ENCODE measurements at places on chromosomes 2 and 18.

- no peak for DNase-seq
Observed at GRCh38 chr2:102592601-102593000, 26.8 kb upstream of the SLC9A2 start.

GRCh38 chr18:58666176-58666575 lies 5.1 kb upstream of the MALT1 start:
- DNase-seq: no peak

GRCh38 chr2:171669121-171669520 lies 18.1 kb upstream of the DYNC1I2 start:
- no peak for DNase-seq

GRCh38 chr18:36476433-36476832 lies 178.9 kb downstream of the FHOD3 start:
- DNase-seq: no peak

DNA sequence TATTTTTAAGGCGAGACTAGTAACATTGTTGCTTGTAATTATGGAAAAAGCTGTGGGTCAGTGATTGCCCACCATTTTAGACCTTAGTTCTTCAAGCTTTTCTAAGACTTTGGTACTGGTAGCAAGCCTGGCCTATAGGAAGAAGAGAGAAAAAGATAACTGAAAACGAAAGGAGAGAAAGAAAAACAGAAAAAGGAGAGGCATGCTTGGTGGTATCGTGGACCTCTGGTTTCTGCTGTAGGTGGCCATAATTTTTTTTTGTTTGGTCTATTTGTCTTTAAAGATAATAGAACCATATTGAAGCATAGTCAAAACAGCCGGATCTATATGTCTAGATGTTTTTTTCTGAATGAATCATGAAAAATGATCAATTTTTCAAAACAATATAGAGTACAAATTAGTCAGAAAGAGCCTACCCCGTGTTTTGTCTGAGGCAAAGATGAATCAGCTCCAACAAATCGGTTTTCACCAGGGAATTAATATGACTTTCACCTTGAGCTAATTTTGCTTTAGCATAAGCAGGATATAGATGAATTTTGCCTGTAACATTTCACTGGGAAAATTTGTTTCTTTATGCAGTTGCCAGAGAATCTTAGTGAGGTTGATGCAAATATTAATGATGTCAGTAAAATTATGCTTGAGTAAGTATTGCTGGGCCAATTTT lies 45.7 kb downstream of the CCDC85A start:
- no peak for DNase-seq

GRCh38 chr18:66346833-66347588 lies 256.9 kb downstream of the CDH19 start:
- DNase-seq: no peak

DNA sequence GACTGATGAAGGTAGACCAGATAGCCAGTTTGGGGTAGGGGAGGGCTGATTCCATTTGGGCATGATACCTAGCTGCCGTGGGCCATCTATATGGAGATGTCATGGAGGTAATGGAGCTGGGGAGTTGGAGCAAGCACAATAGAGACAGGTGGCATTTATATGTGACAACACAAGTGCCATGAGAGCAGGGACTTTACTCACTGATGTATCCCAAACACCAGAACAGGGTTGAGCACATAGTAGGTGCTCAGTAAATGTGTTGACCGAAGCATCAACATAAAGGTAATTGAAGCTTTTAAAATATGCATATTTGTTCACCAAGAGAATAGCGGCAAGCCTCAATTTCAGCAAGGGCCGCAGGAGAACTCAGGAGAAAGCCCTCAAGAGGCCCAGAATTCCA lies 15.0 kb downstream of the SLC30A3 start:
- DNase-seq: no peak

DNA sequence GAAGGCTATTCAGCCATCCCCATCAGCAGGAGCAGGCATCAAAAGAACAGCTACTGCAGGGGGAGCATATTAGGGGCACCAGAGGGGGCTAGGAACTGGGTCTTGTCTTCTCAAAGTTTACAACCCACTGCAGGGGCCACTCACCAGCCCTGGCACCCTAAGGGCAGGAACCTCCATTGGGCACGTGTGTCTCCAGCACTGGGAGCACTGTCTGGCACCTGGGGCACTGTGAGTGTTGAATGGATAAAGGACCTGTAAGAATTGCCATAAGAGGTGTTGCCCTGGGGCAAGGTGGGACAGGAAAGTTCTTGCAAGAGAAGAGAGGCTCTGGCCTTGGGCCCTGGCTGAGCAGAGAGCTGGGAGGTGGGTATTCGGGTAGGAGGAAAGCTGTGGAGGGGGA lies 1.4 kb upstream of the STEAP3 start:
- no peak for DNase-seq

- DNase-seq: no peak
Observed at GRCh38 chr2:233414273-233414654, 60.0 kb downstream of the DGKD start.

GRCh38 chr2:72864500-72864899 lies 22.7 kb upstream of the SPR start:
- no peak for DNase-seq

Data from HS-27A (cell line).